ENCODE measurements at places on chromosomes 7 and 10.
A peak's percentile ranks its signal among the peaks of the same experiment; 100 is the strongest.

DNA sequence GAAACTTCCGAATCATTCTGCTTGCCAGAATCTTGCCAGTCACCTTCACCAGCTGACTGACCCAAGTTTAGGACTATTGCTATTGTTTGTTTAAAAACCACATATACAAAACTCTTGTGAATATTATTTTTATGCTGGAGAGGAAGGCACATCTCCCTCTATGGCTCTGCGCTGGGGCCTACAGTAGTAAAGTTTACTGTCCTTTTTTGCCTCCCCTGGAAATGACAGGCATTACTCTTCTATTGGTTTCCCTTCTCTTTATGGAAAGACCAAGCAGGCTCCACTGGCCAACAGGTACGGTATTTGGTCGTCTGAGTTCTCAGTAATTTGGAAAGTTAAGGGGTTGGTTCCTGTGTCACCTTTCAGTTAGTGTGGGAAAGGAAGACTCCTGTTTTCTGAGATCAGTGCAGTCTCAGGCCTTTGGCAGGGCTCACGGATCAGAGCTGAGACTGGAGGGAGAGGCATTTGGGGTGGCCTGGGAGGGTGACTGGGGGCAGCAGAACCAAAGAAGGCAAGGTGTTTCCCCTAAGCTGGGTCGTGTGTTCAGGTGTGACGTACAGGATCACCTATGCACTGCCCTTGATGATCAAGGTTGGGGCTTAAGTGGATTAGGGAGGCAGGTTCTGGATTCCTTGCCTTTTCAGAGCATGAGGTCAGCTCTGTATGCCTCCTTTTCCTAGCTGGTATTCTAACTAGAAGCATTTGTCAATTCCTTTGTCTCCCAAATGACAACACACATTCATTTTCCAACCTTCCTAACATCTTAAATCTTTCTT is 16.0 kb upstream of the KIF5B start:
- no peak overlapping the region for H3K27ac ChIP-seq
- no peak for DNase-seq
- no peaks in the 10 kb centered on the region for H3K4me1 ChIP-seq
- H3K4me3 ChIP-seq = no peak overlapping the region

DNA sequence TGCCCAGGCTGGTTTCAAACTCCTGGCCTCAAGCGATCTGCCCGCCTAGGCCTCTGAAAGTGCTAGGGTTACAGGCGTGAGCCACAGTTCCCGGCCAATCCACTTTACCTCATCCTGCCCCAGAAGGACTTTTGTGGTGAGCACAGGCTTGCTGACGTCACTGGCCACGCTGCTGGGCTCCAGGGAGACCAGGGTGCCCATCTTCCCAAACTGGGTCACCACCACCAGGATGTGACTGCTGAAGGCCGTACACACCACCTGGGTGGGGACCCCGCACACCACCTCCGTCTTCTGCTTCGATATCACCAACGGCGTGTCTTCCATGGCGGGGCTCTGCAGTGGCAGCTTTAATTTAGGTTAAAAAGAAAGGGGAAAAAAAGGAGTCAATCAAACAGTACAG is 816 bp downstream of the PSMG3 start:
- peak; percentile 29 for DNase-seq
- H3K36me3 ChIP-seq = peaks cover 36% of the 10 kb centered on the region
- H3K27ac ChIP-seq = peak overlapping the region; percentile 90

GRCh38 chr7:43475983-43476382 is 106.9 kb upstream of the STK17A start:
- H3K36me3 ChIP-seq = no peaks in the 10 kb centered on the region
- H3K27ac ChIP-seq = no peak overlapping the region
- H3K4me1 ChIP-seq = peaks cover 2% of the 10 kb centered on the region
- H3K27me3 ChIP-seq = no peaks in the 10 kb centered on the region
- no peak for DNase-seq
- no peak overlapping the region for H3K4me3 ChIP-seq

DNA sequence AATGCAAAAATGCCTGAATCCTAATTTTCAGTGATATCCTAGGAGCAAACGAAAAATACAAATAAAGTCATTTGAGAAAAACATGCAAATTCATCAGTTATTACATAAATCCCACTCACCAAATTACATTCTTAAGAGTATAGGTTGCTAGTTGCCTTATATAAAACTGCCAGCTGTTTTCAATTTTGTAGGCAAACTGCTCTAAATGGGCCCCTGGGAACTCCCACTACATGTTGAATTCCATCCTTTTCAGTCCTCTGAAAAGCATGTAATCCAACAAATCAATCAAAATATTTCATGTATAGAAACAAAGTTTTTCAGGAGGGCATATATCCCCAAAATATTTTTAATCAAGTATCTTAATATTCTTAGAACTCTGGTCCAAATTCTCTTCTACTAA is 2.1 kb upstream of the JMJD1C start:
- H3K36me3 ChIP-seq = peaks cover 25% of the 10 kb centered on the region
- no peak overlapping the region for H3K27ac ChIP-seq
- H3K27me3 ChIP-seq = no peaks in the 10 kb centered on the region

DNA sequence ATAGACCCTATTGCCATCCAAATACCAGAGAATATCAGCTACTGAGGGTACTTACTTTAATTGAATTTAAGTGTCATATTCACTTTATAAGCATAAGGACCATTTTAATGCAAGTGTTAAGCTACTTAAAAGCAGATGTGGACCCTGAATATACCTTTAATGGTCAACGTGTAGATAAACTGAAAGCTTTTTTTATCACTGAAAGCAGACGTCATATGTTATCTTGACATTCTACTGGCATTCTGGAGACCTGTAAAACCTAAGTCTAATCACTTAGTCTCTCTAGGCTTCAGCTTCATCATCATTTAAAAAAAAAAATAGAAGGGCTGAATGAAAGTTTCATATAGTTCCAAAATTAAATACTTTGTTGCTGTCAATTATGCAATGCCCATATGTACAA is 116.5 kb downstream of the ELAPOR2 start:
- H3K27me3 ChIP-seq = no peaks in the 10 kb centered on the region
- peaks cover 1% of the 10 kb centered on the region for H3K4me1 ChIP-seq
- no peak for DNase-seq
- no peak overlapping the region for H3K27ac ChIP-seq
- no peak overlapping the region for H3K4me3 ChIP-seq
- peaks cover 7% of the 10 kb centered on the region for H3K36me3 ChIP-seq

GRCh38 chr7:72032934-72033333 is 379.2 kb downstream of the CALN1 start:
- no peak overlapping the region for H3K27ac ChIP-seq
- no peaks in the 10 kb centered on the region for H3K36me3 ChIP-seq
- DNase-seq = no peak
- no peaks in the 10 kb centered on the region for H3K4me1 ChIP-seq
- H3K4me3 ChIP-seq = no peak overlapping the region

DNA sequence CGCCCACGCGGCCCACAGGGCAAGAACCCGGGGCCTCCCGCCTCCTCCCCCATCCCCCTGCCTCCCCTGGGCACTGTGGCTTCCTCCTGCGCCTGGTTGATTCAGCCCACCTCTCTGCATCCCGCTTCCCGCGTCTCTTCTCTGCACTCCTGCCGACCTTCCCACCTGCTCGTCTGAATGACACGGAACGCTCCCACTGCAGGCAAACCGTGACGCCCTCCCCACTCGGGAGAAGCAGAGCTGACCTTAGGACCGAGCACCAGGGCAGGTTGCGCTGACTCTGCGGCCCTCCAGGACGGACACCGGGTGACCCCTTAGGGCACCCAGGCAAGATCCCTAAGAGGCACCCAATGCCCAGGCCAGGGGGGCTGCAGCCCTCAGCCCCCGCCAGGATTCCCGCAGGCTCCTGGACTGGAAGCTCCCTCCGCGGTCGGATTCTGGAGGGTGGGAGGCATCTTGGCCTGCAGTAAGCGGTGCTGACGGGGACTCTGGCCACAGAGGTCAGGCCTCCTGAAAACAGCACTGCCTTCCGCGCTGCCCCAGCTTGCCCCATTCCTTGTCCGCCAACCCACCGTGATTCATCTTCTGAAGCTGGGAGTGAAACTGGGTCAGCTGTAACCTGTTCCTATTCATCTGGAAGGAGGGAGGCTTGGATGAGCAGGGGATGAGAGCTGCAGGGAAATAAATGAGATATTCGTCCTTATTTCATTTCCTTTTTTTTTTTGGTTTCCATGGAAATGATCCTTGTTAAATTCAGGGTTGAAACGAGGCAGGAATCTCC is 990 bp downstream of the CALML3 start:
- H3K27me3 ChIP-seq = peaks cover 9% of the 10 kb centered on the region
- H3K4me3 ChIP-seq = no peak overlapping the region
- H3K36me3 ChIP-seq = no peaks in the 10 kb centered on the region
- no peak overlapping the region for H3K27ac ChIP-seq
- no peaks in the 10 kb centered on the region for H3K4me1 ChIP-seq

GRCh38 chr7:98223351-98223897 is 12.2 kb downstream of the BHLHA15 start:
- DNase-seq = no peak
- H3K36me3 ChIP-seq = peaks cover 28% of the 10 kb centered on the region
- H3K27me3 ChIP-seq = no peaks in the 10 kb centered on the region
- H3K27ac ChIP-seq = peak overlapping the region; percentile 49
- peaks cover 9% of the 10 kb centered on the region for H3K4me1 ChIP-seq

- DNase-seq = no peak
- no peak overlapping the region for H3K27ac ChIP-seq
- peaks cover 66% of the 10 kb centered on the region for H3K36me3 ChIP-seq
- no peak overlapping the region for H3K4me3 ChIP-seq
Measured at GRCh38 chr10:5930272-5930671, 40.2 kb downstream of the FBH1 start.

DNA sequence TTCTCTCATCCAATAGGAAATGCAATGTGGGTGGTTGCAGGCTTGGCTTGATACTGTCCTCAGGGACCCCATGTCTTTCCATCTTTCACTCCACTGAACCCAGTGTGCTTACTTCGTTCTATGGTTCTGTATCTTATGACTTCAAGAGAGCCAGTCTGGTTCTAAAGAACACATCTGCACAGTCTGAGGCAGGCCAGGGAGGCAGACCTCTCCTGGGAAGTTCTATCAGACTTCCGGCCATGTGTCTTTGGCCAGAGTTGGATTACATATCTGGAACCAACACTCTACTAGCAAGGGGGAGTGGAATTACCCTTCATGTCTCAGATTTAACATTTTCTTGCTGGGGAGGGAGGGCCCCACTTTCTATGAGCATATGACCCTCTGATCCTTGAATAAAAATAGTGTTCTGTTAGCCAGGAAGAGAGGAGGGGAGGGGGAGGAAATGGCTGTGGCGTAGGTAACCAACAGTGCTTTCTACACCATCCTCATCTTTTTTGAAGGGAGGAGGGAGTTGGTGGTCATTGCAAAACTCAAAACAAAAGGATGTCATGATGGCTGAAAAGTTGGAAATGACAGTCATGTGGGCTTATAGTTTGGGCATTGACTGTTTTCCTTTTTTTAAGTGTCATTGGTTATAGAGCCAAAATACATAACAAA is 370.2 kb downstream of the GATA3 start:
- no peaks in the 10 kb centered on the region for H3K27me3 ChIP-seq
- peak overlapping the region; percentile 78 for H3K27ac ChIP-seq
- no peak for DNase-seq
- no peaks in the 10 kb centered on the region for H3K36me3 ChIP-seq
- H3K4me3 ChIP-seq = no peak overlapping the region

- no peak overlapping the region for H3K4me3 ChIP-seq
- H3K4me1 ChIP-seq = no peaks in the 10 kb centered on the region
- no peaks in the 10 kb centered on the region for H3K27me3 ChIP-seq
- H3K36me3 ChIP-seq = no peaks in the 10 kb centered on the region
Measured at GRCh38 chr10:106819490-106819889, 345.0 kb downstream of the SORCS1 start.

GRCh38 chr10:103181244-103181643 is 11.8 kb downstream of the NT5C2 start:
- peaks cover 45% of the 10 kb centered on the region for H3K36me3 ChIP-seq
- H3K4me1 ChIP-seq = peaks cover 25% of the 10 kb centered on the region
- H3K27ac ChIP-seq = peak overlapping the region; percentile 77
- no peak for DNase-seq
- no peak overlapping the region for H3K4me3 ChIP-seq
- no peaks in the 10 kb centered on the region for H3K27me3 ChIP-seq

GRCh38 chr7:134828361-134828760 is 48.9 kb downstream of the CALD1 start:
- H3K4me3 ChIP-seq = no peak overlapping the region
- no peaks in the 10 kb centered on the region for H3K36me3 ChIP-seq
- no peak overlapping the region for H3K27ac ChIP-seq
- H3K27me3 ChIP-seq = no peaks in the 10 kb centered on the region
- no peak for DNase-seq

DNA sequence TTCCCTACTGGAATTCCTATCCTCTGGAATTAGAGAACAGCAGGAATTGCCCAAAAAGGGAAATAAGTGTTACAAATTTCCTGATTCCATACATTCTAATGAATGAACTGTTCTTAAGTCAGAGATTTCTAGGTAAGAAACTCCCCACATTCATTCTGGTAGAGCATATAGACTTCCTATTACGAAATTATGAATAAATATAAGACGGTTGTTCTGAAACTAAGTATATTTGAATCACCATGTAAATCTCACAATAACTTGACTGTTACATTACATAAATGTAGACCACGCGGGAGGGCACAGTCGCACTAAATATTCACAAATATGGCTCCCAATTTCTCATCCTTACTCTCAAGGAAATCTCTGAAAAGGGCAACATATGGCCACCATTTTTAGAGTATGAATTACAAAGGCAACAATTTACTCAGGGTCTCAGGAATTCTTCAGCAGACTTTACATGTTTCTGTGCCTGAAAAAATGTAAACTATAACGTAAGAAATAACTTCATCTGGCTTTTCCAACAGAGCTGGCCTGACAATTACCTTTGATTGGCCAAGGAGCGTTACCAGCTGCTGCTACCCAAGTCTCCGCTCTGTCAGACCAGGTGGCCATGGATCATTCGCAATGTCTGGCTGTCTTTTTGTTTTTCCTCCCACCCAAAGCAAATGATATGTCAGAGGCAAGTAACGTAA is 115.8 kb downstream of the MPP7 start:
- H3K27me3 ChIP-seq = no peaks in the 10 kb centered on the region
- H3K4me3 ChIP-seq = no peak overlapping the region
- no peak overlapping the region for H3K27ac ChIP-seq
- DNase-seq = no peak
- peaks cover 6% of the 10 kb centered on the region for H3K4me1 ChIP-seq
- no peaks in the 10 kb centered on the region for H3K36me3 ChIP-seq

- H3K27me3 ChIP-seq = no peaks in the 10 kb centered on the region
- H3K4me3 ChIP-seq = no peak overlapping the region
- no peak overlapping the region for H3K27ac ChIP-seq
- H3K4me1 ChIP-seq = peaks cover 8% of the 10 kb centered on the region
Measured at GRCh38 chr10:132701846-132702190, 84.1 kb downstream of the NKX6-2 start.

GRCh38 chr7:119219663-119220062 is 995.2 kb downstream of the ANKRD7 start:
- H3K4me1 ChIP-seq = no peaks in the 10 kb centered on the region
- no peak overlapping the region for H3K4me3 ChIP-seq
- no peak overlapping the region for H3K27ac ChIP-seq
- DNase-seq = no peak
- no peaks in the 10 kb centered on the region for H3K27me3 ChIP-seq

Data from effector memory CD8-positive, alpha-beta T cell (primary cell).